ENCODE measurements at places on chromosomes 5 and 9.

- DNase-seq: no peak
Measured at GRCh38 chr5:112161392-112161748, 257.7 kb downstream of the EPB41L4A start.

DNA sequence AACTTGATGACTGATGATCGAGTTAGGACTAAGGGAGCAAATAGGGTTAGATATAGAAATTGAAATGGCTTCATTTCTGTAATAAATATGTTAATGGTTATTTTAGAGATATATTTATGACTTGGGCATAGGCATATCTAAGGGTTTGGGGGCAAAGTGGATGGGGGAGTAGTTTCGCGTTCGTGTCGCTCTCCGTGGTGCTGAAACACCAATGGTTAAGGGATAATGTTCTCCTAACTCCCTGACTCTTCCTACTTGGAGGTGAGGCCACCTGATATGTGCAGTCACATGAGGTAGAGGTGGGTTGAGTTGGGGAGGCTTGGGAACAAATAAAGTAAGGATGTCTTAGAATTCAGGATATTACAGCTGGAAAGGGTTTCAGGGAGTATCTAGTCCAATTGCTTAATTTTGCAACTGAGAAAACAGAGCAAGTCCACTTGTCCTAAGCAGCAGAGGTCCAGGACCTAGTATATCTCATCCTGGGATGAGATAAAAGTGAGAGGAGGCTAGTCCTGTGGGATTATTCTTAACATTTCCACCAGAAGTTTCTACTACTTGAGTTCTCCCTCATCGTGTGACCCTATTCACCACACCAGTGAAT is 44.0 kb upstream of the MAP1B start:
- DNase-seq: no peak

GRCh38 chr5:136375920-136376319 is 10.6 kb upstream of the TRPC7 start:
- no peak for DNase-seq

DNA sequence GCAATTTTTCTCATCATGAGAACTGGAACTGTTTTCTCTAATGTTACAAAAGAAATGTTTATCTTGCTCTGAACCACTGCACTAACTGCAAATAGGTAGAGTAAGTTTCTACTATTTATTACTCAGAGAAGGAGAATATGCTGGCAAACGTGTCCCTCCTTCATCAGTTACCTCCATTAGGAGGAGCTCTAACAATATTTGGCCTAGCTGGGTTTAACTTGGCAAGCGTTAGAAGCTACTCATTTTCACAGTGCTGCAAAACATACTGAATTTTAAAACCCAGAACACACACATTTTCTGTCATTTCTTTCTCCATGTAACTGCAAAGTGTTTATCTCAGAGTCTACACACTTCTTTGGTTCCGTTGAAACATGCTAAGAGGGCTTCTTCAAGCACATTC is 101.0 kb upstream of the GABRG2 start:
- no peak for DNase-seq

DNA sequence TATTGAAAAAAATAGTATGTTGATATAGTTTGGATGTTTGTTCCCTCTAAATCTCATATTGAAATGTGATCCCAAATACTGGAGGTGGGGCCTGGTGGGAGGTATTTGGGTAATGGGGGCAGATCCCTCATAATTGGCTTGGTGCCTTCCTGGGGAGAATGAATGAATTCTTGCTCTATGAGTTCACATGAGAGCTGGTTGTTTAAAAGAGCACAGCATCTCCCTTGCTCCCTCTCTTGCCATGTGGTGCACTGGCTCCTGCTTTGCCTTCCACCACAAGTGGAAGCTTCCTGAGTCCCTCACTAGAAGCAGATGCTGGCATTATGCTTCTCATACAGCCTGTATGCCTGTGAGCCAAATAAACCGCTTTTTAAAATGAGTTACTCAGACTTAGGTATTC is 154.8 kb downstream of the ADAMTS6 start:
- DNase-seq: no peak

- DNase-seq: no peak
Measured at GRCh38 chr9:133701321-133701980, 36.7 kb downstream of the SARDH start.

GRCh38 chr9:127777368-127777980 is 992 bp downstream of the SH2D3C start:
- no peak for DNase-seq

All from coronary artery (tissue), 2 donors.